ACHN (cell line): ENCODE measurements at places on chromosomes 4 and X.

GRCh38 chr4:109276482-109277095, 25.9 kb downstream of the COL25A1 start:
- DNase-seq, result no peak

DNA sequence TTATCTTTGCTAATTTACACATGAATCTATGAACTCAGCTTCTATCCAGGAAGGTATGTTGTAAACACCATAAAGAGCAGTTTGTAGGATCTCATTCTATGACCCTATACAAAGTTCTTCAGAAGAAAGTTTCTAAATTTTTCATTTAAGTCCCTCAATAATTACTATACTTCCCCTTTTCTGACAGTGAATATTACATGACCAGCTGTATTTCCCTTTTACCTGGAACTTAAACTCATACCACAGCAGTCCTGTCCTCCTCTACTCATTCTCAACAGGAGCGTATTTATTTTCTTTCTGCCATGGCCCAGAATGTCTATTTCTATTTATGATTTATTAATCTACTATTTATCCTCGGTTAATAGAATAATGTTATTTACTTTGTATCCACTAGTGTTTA, 15.8 kb downstream of the RASGEF1B start:
- DNase-seq, result no peak

DNA sequence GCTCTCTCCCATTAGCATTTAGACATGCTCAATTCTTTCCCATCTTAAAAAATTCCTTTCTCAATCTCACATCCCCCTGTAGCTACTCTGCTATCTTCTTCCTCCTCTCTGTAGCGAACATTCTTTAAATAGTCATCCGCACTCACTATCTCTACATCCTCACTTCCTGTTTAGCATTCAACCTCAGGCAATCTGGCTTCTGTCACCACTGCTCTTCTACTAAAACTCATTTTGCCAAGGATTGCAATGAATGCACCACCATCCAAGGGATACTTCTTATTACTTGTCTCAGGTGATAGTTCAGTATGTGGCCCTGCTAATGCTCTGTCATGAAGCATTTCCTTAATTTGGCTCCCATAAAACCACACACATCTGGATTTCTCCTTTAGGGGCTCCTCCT, 10.9 kb upstream of the TET2 start:
- no peak for DNase-seq

DNA sequence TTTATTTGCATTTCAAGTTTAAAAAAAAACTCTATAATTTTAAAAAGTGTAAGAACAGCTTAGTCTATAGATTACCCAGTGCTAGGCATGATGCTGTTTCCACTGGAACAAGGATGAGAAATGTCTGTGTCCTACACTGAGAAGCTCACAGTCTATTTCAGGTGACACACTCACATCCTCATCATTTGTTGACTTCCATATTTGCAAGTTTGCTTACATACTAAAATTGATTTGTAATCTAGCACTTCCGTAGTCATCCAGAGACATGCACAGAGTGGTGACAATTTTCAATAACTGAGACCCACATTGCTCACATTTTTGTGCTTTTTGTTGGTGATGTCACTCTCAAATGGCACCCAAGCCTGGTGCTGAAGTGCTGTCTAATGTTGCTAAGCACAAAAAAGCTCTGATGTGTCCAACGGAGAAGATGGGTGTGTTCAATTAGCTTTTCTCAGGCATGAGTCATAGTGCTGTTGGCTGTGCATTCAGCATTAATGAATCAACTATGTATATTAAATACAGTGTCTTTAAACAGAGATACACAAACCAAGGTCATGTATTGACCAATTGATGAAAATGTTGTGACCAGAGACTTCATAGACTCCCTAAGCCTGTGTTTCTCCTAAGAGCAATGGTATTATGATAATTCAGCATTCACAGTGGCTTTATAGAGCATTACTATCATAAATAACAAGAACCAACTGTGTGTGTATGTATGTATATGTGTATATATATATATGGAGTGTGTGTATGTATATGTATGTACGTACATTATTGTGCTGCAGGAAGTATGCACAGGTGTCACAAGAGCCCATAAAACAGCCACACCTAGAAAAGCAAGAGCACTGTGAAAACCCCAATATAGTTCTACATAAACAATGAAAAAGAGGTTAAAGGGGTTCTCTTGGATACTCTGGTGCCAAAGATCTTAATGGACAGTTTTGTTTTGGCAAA, 31.2 kb upstream of the VCX3B start:
- DNase-seq, result no peak

DNA sequence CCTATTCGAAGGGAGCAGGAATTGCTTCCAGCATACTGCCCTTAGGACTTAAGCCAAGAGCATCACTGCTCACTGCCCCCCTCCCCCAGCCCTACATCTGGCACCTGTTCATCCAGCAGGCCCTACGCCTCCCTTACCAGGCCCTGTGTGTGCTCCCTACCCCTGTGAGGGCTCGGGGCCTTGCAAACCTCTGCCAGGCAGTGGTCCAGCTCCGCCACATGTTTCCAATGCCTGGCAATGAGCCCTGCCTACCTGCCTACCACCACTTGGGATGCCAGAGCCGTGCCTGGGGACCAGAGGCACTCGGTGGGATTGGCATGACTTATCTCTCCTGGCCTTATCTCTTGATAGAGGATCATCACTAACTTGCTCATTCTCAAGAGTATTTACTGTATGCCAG, 27.5 kb upstream of the MTM1 start:
- DNase-seq, result no peak

- no peak for DNase-seq
Observed at GRCh38 chr4:24772952-24773351, 22.4 kb upstream of the SOD3 start.

DNA sequence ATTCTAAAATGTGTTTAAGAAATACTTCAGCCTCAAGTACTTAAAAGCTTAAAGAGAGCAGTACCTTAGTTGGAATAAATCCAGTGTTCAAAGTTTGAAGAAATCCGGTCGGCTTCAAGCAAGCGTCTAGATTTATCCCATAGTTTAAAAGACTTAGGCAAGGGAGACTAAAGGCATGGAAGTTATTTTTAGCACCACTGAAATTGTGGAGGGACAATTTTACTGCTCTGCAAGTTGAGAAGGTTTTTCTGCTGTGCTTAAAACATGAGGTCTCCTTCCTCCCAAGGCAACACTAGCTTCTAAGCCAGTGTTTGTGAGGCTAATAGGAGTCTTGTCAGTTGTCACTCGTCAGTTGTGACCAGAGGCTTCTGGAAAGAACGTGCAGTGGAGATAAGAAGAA, 183.5 kb downstream of the MSL3 start:
- DNase-seq, result no peak

- no peak for DNase-seq
Observed at GRCh38 chr4:7910952-7911578, 28.6 kb downstream of the AFAP1 start.

GRCh38 chrX:98548519-98548918, 1664.8 kb downstream of the RPA4 start:
- DNase-seq, result no peak
